Stimulated activated CD8-positive, alpha-beta memory T cell treated with anti-CD3 and anti-CD28 coated beads, Interleukin-4, amount 100 ng/mL, for 1 hour (primary cell): ENCODE measurements at places on chromosomes 5 and 9.

GRCh38 chr9:23467276-23467675, 358.8 kb downstream of the ELAVL2 start:
- DNase-seq = no peak

GRCh38 chr5:12911156-12911555, 1006.9 kb upstream of the CTNND2 start:
- DNase-seq = no peak

DNA sequence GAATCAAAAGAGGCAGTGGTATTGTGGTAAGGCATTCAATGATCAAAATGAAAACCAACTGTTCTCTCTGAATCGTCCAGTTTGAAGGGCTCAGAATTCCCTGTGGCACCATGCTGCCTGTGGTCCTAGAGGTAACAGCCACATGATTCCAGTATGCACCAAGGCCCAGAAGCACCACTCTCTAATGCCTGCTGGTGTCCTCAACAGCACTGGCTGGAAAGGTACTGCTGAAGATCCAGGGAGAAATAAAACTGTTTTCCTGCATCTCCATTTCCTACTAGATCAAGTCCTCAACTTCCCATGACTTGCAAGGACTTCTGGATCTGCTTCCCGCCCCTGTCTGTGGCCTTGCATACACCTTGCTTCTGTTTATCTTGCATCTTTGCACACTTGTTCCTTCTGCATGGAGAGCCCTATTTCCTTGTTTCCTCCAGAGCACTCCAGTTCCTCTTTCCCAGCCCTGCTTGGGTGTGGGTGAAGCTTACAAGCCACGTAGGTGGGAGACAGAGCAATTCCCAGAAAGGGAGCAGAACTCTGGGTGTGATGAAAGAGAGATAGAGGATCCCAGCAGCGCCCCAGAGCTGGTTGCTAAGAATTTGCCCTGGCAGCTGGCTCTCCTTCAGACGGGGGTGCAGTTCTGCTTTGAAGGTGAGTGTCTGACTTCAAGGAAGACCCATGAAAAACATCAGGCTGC, 41.0 kb upstream of the EQTN start:
- DNase-seq = no peak

DNA sequence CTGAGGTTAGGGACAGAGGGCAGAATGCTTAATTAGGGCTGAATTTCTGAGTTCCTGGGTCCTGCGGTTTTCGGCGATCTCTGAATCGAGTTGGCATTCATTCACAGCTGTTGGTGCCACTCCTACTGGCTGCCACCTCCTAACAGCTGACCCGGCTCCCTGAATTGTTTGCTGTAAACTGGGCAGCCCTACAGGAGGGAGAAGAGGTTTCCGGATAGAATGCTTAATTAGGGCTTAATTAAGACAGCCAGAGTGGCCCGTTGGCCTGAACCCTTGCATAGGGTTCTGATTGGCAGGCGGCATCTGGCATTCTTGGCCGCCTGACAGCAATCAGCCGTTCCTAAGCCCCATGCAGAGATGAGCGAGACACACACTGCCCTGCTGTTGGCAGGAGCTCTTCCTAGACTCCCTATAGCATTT, 25.7 kb downstream of the FRMPD1 start:
- DNase-seq = no peak

DNA sequence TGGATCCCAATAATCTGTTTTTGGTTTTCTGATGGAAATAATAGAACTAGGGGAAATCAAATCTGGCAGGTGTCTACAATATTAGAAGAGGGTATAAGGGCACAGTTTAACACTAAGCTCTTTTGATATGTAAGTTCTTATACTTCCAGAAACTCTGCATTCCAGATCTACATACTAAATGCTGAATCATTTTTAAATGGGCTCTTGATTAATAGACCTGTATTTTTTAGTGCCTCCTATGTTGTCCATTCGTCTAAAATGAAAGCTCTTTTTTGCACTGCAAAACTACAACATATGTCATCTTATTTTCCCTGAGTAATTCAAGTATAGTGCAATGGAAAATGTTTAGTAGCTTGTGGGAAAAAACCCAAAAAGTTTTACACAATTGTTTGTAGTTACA, 44.2 kb downstream of the NR6A1 start:
- DNase-seq = no peak

- no peak for DNase-seq
Measured at GRCh38 chr5:78204241-78204640, 90.3 kb downstream of the AP3B1 start.

DNA sequence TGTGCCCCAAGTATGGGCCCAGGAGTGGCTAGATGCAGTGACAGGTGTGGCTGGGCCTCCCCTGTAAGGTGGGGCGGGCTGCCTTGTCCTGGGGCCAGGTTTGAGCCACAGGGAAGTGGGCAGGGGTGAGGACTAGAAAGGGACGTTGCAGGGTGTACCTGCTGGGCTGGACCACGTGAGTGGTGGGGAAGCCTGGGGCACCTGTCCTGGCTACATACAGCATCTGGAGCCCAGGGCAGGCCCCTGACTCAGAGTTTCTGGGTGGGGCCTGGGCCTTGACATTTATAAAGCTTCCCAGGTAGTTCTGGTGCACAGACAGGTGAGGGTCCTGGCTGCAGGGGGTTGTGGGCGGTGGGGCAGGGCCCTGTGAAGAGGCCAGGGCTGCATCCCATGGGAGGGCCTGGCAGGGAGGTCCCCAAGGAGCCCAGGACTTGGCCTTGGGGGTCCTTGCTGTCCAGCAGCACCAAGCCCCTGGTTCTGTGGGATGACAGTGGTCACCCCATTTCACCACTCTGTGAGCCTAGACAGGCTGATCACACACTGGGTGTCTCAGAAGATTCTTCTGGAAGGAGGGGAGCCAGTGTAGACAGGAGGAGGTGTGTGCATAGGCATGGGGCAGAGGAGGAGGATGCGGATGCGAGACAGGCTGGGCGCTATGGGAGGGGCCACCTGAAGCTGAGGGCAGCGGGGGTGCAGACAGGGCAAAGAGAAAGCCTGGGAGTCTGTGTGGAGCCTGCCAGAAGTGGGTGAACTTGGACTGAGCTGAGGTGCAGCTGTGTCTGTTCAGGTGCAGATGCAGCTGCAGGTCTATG, 94.0 kb downstream of the PHF2 start:
- DNase-seq = no peak

DNA sequence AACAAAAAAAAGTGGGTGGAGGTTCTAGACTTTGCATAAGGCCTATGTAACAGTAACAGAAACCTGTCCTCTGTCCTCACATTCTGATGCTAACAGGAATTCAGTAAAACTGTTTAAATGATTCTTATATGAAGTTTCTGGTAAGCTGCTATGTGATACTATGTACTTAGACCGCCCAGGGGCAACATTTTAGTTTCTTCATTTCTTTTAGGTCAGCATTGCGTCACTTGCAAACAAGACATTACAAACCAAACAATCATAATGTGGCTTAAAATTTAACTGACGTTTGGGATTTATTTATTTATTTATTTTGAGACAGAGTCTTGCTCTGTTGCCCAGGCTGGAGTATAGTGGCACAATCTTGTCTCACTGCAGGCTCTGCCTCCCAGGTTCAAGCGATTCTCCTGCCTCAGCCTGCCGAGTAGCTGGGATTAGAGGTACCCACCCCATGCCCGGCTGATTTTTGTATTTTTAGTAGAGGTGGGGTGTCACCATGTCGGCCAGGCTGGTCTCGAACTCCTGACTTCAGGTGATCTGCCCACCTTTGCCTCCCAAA, 44.3 kb downstream of the TENT4A start:
- DNase-seq = no peak

DNA sequence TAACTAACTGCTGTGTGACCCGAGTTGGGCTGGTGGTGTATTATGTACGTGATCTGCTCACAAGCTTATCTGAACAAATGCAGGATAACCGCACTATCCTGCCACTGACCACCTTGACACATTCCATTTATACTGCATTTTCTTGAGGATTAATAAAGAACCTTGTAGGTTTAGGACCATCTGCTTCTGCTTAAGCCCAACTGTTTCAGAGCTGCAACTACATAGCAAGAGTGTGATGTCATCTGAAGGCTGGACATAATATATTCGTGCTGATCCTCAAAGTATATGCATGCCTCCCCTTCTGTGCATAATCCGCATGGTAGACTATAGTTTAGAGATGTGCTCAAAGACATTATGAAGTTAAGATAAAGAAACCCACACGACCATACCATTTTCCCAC, 435.9 kb downstream of the BNC2 start:
- DNase-seq = no peak
